ELR (cell line): ENCODE measurements at places on chromosomes 2 and 18.

DNA sequence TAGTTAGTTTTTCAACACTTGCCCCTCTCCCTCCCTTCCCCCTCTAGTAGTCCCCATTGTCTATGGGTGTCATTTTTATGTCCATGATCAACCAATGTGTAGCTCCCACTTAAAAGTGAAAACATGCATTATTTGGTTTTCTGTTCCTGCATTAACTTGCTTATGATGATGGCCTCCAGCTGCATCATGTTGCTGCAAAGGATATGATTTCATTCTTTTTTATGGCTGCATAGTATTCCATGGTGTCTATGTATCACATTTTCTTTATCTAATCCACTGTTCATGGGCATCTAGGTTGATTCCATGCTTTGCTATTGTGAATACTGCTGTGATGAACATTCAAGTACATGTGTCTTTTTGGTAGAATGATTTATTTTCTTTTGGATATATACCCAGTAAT lies 70.5 kb downstream of the PDE11A start:
- no peak for DNase-seq

DNA sequence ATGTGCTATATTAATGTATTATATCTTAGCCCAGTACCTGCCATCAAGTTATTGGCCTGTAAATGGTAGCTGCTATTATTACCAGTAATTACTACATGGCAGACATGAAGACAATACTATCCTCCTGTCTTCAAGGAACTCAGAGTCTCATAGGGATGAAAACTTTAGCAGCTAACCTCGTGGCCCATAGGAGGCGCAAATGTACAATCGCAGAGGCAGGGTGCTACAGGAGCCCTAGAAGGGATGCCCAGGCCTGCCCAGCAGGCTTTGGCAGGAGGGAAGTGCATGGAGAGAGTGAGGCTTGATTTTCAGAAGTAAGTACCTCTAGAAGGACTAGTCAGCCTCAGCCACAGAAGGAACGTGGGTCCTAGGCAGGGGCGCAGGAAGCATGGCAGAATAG lies 44.7 kb upstream of the KIDINS220 start:
- peak; percentile 31 for DNase-seq

DNA sequence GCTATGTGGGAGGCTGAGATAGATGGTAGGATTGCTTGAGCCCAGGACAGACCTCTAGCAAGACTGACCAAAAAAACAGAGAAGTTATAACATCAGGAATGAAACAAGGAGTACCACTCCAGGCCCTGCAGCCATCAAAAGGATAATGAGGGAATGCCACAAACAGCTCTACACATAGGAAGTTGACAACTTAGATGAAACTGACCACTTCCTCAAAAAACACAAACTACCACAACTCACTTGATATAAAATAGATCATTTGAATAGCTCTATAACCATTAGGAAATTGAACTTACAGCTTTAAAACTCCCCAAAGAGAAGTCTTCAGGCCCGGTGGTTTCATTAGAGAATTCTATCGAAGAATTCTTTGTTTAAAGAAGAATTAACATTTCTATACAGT lies 12.9 kb upstream of the ESPNL start:
- no peak for DNase-seq

- DNase-seq, result no peak
Observed at GRCh38 chr2:33730193-33730592, 131.1 kb upstream of the FAM98A start.

GRCh38 chr18:75213611-75214331 lies 3.2 kb downstream of the TSHZ1 start:
- DNase-seq, result peak; percentile 46

GRCh38 chr2:222713002-222713401 lies 41.5 kb downstream of the MOGAT1 start:
- no peak for DNase-seq

GRCh38 chr2:120963997-120964705 lies 228.5 kb downstream of the GLI2 start:
- DNase-seq, result peak; percentile 41

DNA sequence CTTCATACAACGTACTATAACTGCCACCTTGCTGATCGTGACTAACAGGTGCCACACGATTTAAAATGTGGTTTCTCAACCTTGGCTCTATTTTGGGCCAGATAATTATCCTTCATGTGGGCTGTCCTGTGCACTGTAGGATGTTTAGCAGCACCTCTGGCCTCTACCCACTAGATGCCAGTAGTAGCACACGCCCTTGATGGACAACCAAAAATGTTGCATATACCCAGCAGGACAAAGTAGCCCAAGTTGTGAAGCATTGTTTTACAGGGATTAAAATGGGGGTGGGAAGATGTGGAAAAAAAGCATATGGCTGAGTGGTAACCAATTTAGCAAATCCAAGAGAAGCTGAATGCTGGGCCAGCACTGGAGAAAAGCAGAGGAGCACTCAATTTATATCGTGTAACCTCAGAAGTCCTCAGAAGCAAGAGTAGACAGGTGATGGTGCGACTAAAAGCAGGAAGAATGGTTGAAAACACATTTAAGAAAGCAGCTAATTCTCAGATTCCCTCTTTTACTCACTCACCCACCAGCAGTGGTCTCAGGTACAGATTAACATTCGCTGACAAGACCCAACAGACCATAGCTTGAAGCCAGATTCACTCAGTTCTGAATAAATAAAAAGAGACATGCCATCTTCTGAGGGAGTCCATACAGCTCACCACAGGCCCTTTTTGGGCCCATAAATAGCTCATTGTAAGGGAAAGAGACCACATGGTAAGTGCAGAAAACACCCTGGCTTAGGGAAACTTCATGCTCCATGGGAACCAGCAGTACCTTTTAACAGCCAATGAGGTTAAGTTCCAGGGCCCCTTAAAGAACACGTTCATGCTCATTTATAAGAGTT lies 50.6 kb downstream of the RAPH1 start:
- DNase-seq, result peak; percentile 49

DNA sequence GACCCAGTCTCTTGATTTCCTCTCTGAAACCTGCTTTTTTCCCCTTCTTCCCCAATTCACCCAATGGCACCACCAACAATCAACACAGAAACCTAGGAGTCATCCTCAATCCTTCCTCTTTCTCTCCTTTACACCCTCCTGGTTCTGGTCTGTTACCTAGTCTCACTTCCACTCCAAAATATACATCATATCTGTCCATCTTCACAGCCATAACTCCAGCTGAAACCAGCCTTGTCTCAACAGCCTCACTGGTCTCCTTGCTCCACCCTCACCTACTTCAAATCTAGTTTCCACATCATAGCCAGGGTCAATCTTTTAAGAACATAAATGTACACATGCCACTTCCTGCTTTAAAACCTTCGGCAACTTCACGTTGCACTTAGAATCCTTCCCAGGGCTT lies 11.8 kb upstream of the TWSG1 start:
- no peak for DNase-seq

DNA sequence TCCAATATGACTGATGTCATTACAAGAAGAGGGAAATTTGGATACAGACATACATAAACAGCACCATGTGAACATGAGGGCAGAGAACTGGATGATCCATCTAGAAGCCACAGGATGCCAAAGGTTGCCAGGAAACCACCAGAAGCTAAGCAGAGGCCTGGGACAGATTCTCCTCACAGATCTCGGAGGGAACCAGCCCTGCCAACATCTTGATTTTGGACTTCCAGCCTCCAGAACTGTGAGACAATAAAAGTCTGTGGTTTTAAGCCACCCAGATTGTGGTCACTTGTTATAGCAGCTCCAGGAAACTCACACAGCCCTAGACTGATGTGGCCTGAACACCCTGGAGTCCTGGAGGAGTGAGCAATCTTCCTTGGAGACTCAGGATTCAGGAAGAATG lies 351.6 kb downstream of the EIPR1 start:
- no peak for DNase-seq

- no peak for DNase-seq
Observed at GRCh38 chr18:32735781-32736180, 37.0 kb downstream of the KLHL14 start.

- DNase-seq, result peak; percentile 3
Observed at GRCh38 chr2:145715601-145716000, 1195.7 kb upstream of the ZEB2 start.

DNA sequence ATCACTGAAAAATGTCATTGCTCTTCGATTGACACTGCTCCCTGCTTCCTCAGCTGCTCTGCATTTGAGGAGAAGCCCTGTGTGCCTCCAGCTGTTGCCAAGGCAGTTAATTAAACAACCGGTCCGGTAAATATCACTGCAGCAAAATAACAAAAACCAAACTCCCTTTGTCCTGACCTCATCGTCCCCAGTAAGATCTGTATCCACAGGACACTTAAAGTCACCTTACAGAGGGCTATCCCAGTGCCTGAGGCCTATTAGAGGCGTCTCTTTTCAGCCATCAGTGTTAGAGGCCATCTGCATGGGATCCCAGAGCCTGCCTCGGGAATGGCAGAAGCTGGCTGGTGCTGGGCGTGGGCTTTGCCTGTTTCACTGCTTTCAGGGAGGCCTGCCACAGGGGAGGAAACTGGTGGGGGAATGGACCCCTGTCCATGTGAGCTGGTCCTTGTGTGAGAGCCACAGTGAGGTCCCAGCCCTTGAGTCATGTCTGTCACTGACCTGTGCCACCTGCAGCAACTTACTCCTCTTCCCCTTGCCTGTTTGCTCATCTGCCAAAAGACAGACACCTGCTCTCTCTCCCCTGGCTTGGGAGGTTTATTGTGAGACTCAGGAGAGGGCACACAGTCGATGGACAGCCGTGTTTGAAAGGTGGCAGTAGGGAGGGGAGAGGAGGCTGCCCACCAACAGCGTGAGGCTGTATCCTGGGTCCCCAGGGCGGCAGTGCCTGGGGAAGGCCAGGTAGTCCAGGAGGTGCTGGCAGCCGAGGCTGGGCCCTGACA lies 117.7 kb upstream of the MCFD2 start:
- peak; percentile 19 for DNase-seq

DNA sequence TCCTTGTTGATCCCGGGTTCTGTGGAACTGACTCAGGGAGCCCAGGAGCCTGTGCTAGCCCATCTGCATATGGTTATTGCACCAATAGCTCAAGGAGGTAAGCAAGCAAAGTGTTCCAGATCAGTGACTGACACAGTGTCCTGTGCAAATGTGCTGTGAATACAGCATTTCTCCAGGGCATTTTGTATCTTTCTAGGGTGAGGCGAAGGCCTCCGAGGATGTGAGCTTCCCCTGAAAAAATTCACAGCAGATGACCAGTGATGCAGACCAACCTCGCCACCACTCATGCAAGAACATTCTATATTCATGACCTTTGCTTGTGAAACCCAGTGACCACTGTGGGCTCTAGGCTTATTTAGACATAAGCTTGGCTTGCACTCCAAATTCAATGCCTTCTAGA lies 15.2 kb upstream of the NT5DC4 start:
- DNase-seq, result peak; percentile 38

GRCh38 chr2:239715606-239716005 lies 309.5 kb downstream of the NDUFA10 start:
- DNase-seq, result no peak

GRCh38 chr2:174590928-174591648 lies 6.5 kb downstream of the WIPF1 start:
- DNase-seq, result no peak

DNA sequence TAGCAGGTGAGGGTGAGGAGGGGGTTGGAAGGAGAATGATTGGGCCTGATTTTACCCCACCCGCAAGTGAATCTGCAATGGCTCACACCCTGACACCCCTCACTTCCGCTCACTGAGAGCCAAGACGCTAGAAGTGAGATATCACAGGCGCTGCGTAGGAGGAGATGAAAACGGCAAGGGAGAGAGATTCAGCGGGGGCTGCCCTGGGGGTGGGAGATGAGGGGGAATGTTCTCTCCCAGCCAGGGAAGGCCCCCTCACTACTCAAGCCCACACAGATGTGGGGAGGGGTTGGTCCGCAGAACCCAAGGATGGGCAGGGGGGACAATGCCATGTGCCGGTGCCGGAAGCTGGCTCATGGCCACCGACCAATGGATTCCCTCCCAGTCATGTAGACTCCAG lies 32.9 kb downstream of the LOXHD1 start:
- no peak for DNase-seq

- no peak for DNase-seq
Observed at GRCh38 chr18:59658941-59659340, 38.3 kb downstream of the CCBE1 start.

- DNase-seq, result no peak
Observed at GRCh38 chr2:9747396-9747795, 95.9 kb upstream of the TAF1B start.
